ENCODE measurements at places on chromosomes 6 and 20.
A peak's percentile ranks its signal among the peaks of the same experiment; 100 is the strongest.

- DNase-seq = no peak
These were observed 80.0 kb upstream of the FOXQ1 start for GRCh38 chr6:1231941-1232340.

- DNase-seq = no peak
These were observed 65.7 kb downstream of the MRPL14 start for GRCh38 chr6:44061375-44062104.

DNA sequence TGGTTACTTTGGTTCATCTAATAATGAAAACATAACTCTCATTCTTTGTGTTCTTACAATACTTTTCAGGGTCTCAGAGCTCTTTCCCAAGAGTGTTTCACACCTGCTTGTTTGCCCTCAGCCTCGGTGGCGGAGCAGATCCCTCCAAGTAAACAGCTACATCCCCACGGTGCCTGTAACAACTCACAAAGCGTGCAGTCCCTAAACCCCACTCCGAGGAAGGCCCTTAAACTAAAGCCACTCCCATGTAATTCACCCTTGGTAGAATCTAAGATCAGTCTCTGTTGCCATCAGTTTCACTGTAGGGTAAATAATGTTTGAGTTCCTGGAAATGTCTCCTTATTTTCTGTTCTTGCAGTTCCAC is 101.1 kb downstream of the TFAP2A start:
- DNase-seq = no peak

DNA sequence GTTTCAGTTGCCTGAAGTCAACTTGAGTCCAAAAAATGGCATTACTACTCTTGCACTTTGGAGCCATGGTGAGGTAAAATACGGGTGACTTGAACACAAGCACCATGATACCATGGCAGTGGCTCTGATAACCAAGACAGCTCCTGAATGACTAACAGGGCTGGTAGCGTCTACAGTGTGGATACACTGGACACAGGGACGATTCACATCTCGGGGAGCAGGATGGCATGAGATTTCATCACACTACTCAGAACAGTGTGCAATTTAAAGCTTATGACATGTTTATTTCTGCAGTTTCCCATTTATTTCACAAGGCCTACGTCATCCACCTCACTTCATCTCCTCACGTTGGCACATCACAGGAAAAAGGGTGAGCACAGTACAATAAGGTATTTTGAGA is 950.9 kb downstream of the KIF16B start:
- DNase-seq = no peak

GRCh38 chr6:66553441-66553840 is 846.4 kb upstream of the EYS start:
- peak; percentile 1 for DNase-seq

DNA sequence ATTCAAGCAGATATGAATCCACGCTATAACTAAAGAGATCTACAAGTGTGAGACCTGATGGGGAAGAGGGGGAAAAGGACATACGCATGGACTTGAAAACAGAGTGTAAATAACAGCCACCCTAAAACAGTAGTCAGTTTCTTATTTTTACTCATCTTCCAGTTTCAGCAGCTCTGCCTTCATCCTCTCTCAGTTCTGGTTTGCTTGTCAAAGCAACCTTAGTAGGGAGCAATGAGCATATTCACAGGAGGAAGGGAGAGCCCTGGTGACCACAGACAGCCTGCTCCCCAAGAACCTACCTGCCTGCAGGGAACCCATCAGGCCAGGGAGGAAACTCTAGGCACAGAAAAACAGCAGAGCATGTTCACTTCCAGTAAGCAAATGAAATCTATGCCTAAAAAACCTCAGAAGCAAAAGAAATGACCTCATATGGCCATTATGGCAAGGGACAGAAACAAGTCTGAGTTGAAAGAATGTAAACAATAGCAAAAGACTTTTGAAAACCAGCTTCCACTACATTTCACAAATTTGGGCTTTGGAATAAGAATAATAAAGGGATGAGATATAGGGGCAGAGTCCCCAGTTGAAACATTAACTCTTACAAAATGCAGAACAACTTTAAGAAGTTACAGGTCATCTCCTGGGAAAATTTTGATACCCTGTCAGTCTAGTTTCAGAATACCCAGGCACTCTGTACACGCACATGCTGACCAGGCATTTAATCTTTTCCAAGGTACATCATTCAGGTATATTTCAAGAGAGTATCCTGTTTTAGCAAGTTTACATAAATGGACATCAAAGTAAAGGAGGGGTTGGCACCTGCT is 120.8 kb upstream of the BCLAF1 start:
- peak; percentile 4 for DNase-seq

- DNase-seq = no peak
These were observed 139.8 kb downstream of the KHDC1L start for GRCh38 chr6:73085443-73085871.

GRCh38 chr6:12973386-12973785 is 256.8 kb downstream of the PHACTR1 start:
- DNase-seq = peak; percentile 27

- DNase-seq = peak; percentile 11
These were observed 247.7 kb upstream of the FAM83B start for GRCh38 chr6:54598787-54599313.

- no peak for DNase-seq
These were observed 744.0 kb upstream of the MAP3K7 start for GRCh38 chr6:91330896-91331295.

DNA sequence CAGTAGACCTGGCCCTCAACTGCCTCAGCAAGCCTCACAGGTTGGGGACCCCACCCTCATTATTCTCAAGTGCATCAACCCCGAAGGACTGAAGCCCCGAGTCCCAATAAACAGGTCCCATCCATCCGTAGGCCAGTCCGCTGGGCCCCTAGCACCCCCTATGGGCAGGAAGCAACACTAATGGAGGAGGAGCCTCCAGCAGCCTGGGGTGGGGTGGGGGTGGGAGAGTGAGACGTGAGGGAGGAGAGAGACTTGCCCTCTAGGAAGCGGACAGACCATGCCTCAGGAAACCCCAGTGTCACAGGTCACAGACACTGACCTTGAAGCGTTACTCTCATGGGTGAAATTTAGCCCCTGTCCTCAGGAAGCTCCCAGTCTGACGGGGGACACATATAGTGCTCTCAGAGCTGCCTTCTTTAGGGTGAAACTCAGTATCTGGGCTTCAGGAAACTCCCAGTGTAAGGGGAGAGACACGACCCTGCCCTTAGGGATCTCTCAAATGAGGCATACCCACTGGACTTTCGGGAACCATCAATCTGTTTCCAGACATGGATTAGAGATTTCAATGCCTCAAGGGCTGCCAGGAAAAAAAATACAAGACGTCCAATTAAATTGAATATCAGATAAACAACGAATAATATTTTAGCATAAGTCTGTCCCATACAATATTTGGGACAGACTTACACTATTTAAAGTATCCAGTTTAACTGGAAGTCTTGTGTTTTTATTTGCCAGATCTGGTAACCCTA is 125.8 kb downstream of the MRPL14 start:
- DNase-seq = no peak

GRCh38 chr20:40744818-40745175 is 55.8 kb upstream of the MAFB start:
- DNase-seq = no peak

- DNase-seq = no peak
These were observed 7.3 kb downstream of the THEMIS start for GRCh38 chr6:127893541-127893940.

DNA sequence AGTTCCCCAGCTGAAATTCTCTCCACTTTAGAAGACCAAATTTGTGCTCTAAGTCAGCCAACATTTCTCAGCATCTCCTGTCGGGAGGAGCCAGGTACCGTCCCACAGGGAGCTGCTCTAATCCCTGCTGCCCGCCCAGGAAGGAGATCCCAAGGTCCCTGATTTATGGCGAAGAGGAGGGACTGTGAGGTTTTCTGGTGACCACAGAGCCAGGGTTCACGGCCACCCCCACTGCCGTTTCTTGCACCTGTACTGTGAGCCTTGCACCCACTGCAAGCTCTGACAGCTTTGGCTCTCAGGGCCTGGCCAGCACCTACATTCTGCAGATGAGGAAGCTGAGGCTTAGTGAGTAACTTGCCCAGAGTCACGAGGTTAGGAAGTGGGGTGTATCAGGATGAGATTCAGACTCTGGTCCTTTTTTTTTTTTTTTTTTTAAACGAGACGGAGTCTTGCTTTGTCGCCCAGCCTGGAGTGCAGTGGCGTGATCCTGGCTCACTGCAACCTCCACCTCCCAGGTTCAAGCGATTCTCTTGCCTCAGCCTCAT is 34.9 kb downstream of the FOXC1 start:
- DNase-seq = no peak

- DNase-seq = no peak
These were observed 190.3 kb downstream of the ZDHHC14 start for GRCh38 chr6:157571269-157571668.

- DNase-seq = no peak
These were observed 753.4 kb upstream of the MMS22L start for GRCh38 chr6:98036344-98036923.

DNA sequence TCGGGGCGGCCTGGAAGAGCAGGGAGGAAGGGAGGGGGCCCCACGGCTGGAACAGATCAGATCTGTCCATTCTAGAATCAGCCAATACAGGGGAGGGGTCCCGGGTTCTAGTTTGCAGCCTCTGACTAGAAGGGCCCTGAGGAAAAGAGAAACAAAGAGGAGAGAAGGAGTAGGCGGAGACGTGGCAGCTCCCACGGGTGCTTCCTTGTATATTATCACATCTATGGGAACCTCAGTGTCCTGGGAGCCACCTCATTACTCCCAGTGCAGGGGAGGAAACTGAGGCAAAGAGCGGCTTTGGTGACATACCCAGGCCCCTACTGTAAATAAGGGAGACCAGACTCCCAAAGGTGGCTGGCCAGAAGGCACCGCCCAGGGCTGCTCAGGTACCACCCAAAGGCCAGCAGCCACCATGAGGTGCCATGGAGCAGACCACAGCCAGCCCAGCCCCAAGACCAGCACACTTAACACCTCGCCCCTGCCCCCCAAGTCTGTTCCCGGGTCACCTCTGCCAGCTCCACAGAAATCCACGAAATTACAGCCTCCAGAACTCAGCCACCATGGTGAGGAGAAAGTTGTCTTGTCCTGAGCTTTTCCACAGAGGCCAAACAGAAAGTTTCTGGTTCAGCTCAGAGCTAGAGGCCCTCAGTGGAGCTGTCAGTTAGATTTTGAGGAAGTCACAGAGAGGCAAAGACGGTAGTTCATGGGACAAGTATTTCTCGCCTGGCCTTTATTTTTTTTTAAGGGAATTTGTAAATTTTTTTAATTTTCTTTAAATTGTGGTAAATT is 2.1 kb downstream of the ZC3H12D start:
- DNase-seq = no peak

DNA sequence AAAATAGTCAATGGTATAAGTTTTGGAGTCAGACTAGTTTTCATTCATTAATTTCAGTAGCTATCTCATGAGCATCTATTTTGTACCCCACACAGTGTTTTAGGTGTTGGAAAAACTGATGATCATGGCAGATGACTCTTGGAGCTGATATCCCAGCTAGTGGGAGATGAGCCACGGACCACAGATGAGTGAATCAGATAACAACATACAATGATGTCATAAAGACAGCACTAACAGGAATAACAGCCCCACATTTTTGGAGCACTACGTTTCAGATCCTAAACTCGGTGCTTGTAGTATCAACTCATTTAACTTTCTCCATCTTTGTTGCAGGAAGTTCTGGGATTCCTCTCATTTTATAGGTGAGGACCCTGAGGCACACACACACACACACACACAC is 67.8 kb upstream of the EDN3 start:
- no peak for DNase-seq

DNA sequence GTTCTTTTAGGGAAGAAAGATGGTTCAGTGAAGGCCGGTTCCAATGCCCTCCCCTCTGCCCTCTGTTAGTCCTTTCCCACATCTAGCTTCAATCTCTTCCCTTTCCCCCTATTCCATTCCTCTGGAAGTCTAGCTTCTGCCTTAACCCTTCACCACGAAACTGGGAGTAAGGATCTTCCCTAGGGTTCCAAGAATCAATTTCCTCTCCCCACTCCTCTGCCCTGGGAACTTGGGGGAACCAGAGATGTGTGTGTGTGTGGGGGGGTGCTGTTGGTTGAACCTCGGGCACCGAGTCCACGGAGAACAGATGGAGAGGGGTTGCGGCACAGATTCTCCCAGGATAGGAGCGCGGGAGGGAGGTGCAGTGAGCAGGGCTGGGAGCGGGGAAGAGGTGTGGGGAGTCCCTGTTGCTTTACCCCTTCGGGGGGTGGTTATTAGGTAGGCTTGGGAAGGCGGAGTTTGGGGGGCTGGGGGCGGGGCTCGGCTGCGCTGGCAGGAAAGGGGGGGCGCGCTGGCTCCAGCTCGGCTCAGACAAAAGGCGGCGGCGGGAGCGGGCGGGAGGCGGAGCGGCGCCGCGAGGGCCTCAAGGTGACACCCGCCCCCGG is at the start of gene TMEM151B:
Gene TMEM151B, plus strand, starts transcription at position 530 of the 605 bp plus-strand sequence. CDS start 293 bp downstream, outside the sequence.
- DNase-seq = no peak

DNA sequence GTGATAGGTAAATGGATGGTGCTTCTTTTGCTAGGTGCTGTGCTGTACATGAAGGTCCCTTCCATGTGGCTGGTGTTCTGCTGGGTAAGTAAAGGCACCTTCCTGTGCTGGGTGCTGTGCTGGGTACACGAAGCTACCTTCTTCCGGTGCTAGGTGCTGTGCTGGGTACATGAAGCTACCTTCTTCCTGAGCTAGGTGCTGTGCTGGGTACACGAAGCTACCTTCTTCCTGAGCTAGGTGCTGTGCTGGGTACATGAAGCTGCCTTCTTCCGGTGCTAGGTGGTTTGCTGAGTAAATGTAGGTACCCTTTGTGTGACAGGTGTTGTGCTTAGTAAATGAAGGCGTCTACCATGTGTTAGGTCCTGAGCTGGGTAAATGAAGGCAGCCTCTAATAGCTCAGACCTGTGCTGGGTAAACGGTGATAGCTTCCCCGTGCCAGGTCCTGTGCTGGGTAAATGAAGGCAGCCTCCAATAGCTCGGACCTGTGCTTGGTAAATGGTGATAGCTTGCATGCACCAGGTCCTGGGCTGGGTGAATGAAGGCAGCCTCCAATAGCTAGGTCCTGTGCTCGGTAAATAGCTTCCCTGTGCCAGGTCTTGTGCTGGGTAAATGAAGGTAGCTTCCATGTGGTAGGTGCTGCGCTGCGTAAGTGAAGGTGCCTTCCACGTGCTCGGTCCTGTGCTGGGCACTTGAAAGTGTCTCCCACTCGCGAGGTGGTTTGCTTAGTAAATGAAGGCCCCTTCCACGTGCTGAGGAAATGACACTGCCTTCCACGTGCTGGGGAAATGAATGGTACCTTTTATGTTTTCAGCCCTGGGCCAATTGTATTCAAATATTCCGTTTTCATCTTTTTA is 115.5 kb downstream of the ERMARD start:
- DNase-seq = no peak
